ENCODE measurements at places on chromosomes 3 and 15.

DNA sequence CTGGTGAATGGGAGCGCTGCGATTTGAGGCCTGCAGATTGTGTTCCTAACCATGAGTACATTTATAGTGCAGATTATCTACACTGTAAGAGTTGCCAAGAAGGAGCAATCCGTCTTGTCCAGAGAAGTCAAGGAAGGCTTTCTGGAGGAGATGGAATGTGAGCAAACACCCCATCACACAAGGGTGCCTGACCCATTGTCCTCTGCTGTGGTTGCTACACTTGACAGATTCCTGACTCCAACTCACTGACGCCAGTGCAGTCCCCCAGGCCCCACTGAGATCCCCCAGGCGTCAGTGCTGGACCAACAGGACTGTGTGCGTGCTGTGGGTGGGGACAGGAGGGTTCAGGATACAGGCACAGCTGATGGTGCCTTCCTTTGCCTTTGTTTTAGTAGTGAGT, 135.9 kb upstream of the TPM1 start:
- no peak for DNase-seq

- DNase-seq = no peak
These were observed 145.3 kb upstream of the DNAJC19 start for GRCh38 chr3:181134873-181135272.

- no peak for DNase-seq
These were observed 77.7 kb upstream of the ROBO1 start for GRCh38 chr3:79845546-79845945.

GRCh38 chr15:84783493-84784251, 33.5 kb upstream of the ALPK3 start:
- no peak for DNase-seq

DNA sequence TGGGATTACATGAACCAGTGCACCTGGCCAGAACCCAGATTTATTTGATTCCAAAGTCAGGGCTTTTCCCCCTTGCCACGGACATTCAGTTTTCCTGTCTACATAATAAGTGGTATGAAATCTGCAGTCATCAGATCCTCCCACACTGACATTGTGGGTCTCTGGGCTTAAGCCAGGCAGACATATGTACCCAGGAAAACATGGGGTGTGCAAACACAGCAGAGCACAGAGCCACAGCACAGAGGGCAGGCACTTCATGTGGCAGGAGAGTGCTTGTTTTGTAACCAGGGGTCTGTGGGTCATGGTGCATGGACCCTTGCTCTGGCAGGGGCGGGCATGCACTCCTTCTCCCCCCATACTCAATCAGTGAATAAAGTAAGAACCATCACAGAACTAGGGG, 6.1 kb upstream of the ABTB1 start:
- DNase-seq = no peak

DNA sequence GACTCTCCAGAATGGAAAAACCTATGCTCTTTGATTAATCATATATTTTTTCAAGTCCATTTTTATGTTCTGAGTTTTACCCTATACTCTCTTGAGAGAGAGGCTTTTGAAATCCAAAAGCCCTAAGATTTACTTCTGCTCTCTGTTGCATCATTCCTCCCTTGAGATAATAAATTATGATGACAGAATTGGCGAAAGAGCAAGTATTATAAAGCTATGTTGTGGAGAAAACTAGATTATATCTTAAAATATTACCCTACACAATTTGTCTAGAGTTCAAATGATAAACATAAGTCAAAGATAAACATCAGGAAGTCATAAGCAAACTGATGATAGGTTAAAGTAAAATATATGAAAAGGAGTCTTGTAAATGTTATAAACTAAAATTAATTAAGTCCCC, 293.4 kb upstream of the MME start:
- DNase-seq = no peak

- DNase-seq = no peak
These were observed 25.6 kb upstream of the VPS8 start for GRCh38 chr3:184786280-184786941.

DNA sequence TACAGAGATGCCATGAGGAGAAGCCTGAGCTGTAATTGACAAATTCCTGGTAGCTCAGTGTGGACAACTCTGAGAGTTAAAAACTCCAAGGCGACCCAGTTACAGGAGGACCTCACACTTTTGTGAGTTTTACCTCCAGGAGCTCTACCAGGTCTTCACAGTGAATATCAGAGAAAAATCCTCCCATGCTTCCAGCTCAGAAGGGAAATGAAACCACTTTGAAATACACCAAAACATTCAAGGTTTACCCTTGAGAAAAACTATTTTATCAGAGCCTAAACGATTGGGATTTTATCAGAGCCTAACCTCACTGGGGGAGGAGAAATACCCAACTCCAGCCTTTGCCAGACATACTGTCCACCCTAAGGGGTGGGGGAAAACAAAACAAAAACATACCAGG, 52.4 kb downstream of the MCCC1 start:
- no peak for DNase-seq

DNA sequence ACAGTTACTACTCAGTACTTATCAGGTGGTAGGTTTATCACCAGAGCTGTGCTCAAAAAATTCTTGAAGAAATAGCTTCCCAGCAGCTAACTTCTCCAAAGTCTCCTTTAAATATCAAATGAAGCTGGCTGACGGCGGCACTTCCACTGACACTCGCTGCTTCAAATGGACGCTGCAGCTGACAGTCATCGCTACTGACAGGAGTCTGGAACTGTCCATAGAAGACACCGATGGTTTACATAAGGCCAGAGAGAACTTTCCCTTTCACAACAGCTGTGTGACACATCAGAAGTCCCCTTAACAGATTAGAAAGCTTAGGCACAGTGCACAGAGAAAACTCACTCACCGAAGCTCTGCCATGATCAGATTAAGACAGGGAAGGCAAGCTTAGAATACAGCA, 270.2 kb downstream of the SHOX2 start:
- DNase-seq = no peak

DNA sequence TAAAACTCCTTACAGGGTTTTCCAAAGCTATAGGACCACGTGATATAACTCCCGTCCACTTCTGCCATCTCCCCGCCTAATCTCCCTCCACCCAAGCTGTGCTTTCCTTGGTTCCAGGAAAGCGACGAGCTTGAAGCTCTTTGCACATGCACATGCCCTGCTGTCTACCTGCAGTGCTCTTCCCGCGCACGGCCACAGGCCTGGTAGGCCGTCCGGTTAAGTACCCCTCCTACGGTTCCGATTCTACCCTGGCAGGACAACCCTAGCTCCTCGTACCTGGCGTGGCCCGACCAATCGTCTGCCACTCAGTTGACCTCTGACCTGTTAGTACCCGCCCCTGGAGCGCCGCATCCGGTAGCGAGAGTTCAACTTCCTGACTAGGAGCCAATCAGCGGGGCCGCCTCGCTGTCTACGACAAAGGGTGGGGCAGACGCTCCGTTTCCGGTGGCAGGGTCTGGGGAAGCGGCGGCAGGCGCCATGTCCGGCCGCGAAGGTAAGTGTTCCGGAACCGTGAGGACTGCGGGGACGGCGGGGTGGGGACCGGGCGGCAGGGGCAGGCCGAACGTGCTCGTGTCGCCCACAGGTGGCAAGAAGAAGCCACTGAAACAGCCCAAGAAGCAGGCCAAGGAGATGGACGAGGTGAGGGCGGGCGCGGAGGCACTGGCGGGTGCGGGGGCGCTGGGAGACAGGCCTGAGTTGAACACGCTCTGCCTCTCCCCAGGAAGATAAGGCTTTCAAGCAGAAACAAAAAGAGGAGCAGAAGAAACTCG, at the start of the genes CCDC51 and TMA7:
Gene CCDC51, minus strand, starts transcription at position 300 of the 770 bp plus-strand sequence. CDS start 4,991 bp downstream, outside the sequence.
Gene TMA7, plus strand, starts transcription at position 438 of the 770 bp plus-strand sequence. Its CDS starts 40 bp downstream, at position 478.
- peak; percentile 98 for DNase-seq
